RPMI8226 (cell line): ENCODE measurements at places on chromosomes 6 and 20.
A peak's percentile ranks its signal among the peaks of the same experiment; 100 is the strongest.

DNA sequence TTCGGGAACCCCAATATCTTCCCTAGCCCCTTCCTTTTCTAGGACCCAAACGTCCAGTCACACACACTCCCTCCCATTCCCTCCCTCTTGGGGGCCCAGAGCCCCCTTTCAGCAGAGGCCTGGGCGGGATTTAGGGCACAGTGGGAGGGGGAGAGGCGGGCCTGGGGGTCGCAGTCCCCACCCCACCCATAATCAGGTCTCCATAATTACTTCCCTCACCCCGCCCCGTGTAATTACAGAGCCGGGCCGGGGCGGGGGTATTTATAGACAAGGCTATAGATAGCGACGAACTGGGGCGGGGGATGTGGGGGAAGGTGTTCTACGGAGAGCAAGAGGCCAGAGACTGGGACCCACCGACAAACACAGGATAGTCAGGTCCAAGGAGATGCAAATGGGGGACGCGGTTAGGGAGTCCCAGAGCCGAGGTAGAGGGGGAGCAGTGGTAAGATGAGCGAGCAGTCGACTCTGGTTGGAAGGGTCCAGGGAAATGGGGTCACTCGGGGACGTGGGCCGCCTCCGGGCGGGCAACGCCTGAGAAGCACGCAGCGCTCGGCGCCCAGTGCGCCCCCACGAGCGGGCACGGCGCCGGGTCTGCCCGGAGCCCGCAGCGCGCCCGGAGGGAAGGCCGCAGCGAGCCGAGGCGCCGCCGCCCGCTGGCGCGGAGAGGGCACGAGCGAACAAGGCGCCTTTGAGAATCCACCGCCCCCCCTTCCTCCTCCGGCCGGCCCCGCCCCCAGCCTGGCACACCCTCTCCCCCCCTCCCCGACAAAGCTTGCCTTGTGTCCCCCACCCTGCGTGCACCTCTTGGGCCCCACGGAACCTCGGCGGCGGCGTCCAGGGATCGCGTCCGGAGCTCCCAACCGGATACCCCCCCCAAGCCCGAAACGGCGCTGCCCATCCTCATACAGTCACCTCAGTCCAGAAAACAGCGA, 670 bp upstream of the COL11A2 start:
- DNase-seq, result no peak

DNA sequence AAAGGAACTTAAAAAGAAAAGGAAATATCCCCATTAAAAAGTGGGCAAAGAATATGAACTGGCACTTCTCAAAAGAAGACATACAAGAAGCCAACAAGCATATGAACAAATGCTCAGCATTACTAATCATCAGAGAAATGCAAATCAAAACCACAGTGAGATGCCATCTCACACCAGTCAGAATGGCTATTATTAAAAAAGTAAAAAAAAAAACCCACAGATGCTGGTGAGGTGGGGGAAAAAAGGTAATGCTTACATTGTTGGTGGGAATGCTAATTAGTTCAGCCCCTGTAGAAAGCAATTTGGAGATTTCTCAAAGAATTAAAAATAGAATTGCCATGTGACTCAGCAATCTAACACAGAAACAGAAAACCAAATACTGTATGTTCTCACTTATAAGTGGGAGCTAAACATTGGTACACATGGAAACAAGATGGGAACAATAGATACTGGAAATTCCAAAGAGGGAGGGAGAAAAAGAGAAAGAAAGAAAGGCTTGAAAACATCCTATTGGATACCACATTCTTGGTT, 437.1 kb downstream of the GRIK2 start:
- DNase-seq, result no peak

GRCh38 chr20:37651932-37652331, 41.9 kb upstream of the CTNNBL1 start:
- DNase-seq, result peak; percentile 79

DNA sequence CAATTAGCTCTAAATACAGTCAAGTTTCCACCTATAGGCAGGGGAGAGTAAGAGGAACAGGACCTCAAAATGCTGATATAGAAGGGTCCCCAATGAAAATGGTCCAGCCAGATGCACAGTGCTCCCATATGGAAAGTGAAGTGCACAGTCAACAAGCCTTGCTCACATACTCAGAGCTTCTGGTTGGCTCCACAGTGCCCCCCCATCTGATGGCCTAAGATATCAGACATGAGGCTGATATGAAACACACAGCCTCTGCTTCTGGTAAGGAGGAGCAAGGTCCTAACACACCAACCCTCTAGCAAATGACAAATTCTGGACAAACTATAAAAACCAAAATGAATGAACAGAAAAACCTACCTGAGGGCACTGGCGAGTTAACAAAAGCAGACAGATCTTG, 111.4 kb upstream of the EMILIN3 start:
- no peak for DNase-seq

- no peak for DNase-seq
These were observed 25.2 kb downstream of the TBPL1 start for GRCh38 chr6:133977983-133978895.

GRCh38 chr6:122476131-122476530, 4.5 kb upstream of the SERINC1 start:
- peak; percentile 4 for DNase-seq

DNA sequence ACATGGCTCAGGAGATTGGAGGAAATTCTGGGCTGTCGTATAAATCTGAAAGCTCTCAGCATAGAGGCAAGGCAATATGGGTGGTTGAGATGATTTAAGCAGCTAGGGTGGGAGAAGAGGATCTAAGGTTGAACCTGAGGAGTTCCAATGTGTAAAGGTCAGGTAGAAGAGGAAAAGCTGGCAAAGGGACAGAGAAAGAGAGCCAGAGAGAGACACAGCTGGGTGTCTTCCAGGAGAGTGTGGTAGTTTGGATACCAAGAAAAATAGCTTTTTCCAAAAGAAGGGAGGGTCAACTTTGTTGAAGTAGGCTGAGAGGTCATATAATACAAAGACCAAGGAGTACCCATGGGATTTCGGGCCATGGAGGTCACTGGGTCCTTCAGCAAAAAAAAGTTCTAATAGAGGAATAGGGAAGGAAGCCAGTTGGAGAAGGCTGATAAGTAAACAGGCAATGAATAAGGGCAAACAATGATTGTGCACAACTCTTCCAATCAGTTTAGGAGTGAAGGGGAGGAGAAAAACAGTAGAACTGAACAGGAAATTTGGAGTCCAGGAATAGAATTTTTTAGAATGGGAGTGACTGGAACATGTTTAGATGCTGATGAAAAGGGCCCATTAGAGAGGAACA, 135.1 kb downstream of the QRSL1 start:
- DNase-seq, result no peak

GRCh38 chr6:104566411-104566810, 293.3 kb downstream of the HACE1 start:
- no peak for DNase-seq

DNA sequence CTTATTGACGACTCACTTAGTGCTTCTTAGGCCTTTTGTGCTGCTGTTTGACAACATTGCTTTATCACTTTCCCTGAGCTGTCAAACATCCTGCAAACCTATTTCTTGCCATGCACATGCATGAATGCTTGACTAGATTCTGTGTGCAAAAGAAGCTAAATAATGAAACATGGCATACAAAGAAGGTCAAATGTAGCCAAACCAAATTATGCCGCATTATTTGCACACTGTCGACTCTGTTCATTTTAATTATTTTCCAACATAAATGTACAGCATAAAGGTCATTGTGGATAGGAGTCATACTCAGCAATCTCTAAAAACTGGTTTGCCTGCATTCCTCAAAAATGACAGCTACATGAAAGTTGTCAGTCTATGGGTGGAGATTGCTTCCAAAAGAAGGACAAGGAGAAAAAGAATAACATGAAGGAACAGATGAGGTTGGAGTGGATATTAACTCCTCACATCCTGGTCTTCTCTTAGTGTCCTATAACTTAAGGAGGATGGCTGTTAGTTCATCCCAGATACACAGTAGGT, 123.1 kb upstream of the STXBP5 start:
- DNase-seq, result no peak

DNA sequence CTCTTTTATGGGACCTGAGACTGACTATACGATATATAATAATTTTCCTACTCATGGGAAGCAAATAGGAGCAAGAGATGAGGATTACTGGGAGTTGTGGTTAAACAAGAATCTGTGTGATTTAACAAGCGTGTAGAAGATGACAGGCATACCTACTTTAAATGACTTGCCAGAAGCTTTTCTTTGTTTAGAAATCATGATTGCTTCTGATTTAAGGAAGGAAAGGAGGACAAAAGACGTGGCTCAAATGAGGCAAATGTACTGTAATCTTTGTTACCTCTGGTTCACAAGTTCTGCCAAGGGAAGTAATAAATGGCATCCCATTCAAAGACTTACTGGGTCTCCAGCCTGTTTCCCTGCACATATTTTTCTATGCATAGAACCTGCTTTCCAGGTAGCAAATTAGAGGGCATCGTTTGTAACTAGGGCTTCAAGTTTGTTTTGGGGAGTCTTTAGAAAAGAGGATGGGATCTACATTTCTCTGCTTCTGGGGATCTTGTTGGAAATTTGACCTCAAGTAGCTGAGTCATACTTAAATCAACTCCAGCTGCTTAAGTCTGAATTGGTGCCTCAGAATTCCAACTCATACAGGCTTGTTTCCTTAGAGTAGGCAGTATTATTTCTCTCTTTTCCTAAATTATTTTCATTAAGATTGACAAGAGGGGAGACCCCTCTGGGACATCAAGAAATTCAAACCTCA, 2.9 kb upstream of the TRMT11 start:
- no peak for DNase-seq

DNA sequence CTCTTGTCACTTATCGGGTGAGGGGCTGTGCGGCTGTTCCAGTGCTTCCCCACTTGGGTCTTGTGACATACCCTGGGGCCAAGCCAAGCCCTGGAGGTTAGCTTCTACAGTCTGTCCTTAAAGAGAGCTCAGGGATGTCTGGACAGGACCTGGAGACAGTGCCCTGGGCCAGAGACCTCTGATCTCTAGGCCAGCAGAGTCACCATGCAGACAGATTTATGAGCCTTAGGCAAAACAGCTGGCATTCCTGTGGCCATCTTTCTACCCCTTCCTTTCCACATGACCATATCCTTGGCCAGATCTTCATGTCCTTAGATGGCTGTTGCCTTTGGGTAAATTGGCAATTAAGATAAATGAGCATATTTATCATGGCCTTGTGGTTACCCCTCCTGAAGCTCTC, 678.6 kb downstream of the MAFB start:
- no peak for DNase-seq

- DNase-seq, result no peak
These were observed 54.0 kb upstream of the FAM184A start for GRCh38 chr6:119132261-119132981.

DNA sequence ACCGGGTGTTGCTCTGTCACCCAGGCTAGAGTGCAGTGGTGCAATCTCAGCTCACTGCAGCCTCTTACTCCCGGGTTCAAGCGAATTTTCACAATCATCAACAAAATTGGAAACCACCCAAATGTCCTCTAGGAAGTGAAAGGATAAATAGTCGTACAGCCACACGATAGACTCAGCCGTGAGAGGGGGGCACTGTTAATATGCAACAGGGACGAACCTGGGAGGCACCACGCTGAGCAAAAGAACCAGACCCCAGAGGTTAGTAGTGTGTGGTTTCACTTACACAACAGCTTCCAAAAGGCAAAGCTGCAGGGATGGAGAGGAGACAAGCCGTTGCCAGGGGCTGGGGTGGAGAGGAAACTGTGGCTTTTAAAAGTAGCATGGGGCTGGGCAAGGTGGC, 30.1 kb upstream of the NTSR1 start:
- DNase-seq, result peak; percentile 17

- peak; percentile 89 for DNase-seq
These were observed 170.6 kb downstream of the LY86 start for GRCh38 chr6:6758915-6759654.

DNA sequence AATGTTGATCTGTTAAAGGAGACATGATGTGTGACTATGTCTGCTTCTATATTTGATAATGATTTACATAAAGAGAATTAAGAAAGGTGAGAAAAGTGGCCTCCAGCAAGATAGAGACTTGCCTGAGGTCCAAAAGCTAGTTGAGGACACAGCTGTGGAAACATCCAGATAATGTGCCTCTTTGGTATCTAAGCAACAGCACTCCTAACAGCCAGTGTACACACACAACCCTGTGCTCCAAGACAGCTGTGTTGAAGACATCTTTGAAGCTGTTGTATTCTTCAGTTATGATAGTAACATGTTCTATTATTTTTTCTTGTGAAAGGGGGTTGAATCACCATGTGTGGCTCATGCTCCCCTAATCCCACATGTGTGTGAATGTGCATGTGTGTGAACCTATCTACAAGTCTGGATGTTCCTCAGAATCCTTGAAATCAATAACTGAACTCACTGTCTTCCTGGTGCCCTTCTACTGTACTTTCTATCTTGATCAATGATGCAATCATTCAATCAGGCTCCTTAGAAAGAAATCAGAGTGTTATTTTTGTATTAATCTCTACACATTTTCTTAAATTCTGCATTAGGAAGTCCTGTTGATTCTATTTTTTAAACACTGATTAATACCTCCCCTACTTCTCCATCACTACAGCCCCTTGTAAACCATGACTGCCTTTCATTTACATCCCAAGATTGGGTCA, 116.7 kb upstream of the SSTR4 start:
- no peak for DNase-seq

DNA sequence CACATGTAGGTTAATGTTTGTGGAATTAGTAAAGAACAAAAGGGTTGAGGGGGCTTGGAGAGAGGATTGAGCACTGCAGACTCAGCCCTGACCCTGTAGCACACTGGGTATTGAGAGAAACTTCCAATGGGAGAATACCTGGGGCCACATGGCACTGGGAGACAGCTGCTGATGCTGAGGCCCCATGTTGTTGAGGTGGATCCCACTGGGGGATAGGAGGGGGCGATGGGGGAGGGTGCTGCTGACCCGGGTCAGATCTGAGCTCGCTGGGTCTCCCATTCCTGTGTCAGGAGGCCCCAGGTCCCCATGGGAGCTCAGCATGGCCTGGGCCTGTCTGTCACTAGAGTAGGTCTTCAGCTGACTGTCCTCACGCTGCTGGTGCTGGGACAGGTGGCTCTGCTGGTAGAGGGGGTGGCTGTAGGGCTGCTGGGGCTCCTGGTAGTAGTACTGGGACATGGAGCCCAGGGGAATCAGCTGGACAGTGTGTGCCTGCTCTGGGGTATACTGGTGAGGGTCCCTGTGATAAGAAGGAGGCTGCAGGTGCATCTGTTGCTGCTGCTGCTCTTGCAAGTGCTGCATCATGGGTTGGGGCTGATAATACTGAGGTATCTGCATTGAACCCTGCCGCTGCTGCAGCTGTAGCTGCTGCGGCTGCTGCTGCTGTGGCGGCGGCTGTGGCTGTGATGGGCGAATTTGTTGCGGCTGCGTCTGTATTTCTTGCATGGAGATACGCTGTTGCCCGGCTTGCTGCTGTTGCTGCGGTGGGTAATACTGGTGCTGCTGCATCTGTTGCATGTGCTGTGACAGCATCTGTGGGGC, 50.6 kb upstream of the MRPS10 start:
- DNase-seq, result no peak

- no peak for DNase-seq
These were observed 2.3 kb upstream of the ID4 start for GRCh38 chr6:19834858-19835257.

DNA sequence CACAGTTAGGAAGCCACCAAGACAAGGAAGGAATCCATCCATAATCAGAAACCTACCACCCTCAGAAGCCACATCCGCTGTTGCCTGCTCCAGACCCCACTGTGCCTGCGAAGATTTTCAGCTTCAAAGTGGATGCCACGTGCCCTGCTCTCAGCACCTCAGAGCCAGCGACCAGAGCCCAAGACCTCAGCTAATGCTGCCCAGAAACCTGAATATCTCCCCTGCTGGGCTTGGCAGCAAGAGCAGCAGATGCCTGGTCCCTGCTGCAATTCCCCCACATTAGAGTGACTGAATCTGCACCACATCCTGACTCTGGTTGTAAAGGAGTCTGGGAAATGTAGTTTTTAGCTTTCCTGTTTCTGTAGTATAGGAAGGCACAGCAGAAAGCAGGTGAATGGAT, 10.7 kb upstream of the ULBP3 start:
- no peak for DNase-seq

GRCh38 chr6:39243809-39244208, 14.5 kb upstream of the KCNK5 start:
- no peak for DNase-seq
